ENCODE measurements at places on chromosomes 16 and 17.

DNA sequence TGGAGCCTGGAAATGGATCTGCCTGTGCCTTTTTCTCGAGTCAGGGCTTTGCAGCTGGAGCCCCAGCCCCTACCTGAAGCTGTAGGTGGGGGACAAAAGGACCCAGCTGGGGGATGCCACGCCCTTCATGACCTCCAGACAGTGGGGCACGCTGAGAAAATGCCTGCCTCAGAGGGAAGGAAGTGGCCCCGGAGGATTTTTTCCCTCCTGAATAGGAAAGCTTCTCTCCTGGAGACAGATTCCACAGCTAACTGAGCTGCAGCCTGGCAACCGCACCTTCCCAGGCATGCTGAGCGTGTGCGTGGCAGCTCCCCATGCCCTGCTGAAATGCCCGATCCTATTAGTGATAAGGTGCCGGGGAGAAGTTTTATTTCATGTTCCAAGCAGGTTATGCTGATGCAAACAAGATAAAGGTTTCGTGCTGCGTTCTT is 58.0 kb downstream of the AIPL1 start:
- DNase-seq: no peak

- no peak for DNase-seq
These were observed 424 bp upstream of the NUBP1 start for GRCh38 chr16:10743227-10743609.

- DNase-seq: no peak
These were observed 6.1 kb downstream of the DNAI2 start for GRCh38 chr17:74280093-74280513.

GRCh38 chr17:17621254-17621653 is 29.7 kb upstream of the PEMT start:
- no peak for DNase-seq

- no peak for DNase-seq
These were observed 77.6 kb upstream of the TNRC6C start for GRCh38 chr17:77880711-77881450.

- no peak for DNase-seq
These were observed 10.8 kb downstream of the C16orf90 start for GRCh38 chr16:3484318-3485096.

DNA sequence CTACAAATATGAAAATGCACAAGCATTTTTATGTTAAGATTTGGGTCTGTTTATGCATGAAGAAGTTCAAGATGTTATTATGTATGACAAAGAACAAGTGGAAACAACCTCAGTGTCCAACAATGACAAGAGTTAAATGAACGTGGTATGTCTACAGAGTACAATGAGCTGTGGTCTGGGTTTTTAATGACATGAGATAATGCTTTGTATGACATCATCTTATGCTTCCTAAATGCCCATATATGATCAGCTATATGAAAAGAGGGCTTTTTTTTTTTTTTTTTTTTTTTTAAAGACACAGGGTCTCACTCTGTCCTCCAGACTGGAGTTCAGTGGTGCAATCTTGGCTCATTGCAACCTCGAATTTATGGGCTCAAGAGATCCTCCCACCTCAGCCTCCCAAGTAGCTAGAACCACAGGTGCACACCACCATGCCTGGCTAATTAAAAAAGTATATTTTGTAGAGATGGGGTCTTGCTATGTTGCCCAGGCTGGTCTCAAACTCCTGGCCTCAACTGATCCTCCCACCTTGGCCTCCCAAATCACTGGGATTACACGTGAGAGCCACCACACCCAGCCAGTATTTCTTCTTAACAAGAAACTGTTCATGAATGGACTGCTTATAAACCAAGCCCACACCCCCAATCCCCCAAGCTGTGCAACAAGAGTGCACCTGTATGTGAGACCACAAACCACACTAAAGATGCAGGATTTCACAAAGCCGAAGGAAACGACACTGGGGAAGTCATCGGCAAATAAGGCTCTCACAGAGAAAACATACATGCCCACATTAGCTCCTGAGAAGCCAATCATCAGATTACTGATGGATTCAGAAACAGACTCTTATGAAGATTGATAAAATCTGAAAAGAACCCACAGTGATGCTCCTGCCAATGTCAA is 114.5 kb downstream of the CPPED1 start:
- no peak for DNase-seq

DNA sequence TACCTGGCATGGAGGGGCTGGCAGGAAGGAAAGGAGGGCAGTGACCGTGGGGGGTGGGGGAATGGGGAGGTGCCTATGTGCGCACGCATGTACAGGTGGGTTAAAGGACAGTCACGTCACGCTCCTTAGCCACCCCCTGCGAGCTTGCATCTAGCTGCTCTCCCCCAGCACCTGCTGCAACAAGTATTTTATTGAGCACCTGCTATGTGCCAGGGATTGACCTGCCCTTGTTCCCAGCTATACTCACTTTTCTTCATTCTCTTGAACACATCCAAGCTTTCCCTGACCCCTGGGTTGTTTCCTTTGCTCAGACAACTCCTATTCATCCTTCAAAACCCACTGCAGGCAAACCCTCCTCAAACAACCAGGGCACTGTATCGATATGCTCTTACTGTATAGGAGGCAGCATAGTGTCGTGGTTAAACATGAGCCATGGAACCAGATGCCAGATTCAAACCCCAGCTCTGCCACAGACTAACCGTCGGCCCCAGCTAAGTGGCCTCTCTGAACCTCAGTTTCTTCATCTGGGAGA is 155.2 kb upstream of the CIBAR2 start:
- DNase-seq: no peak

- no peak for DNase-seq
These were observed 6.5 kb downstream of the SLC5A11 start for GRCh38 chr16:24852281-24852721.

DNA sequence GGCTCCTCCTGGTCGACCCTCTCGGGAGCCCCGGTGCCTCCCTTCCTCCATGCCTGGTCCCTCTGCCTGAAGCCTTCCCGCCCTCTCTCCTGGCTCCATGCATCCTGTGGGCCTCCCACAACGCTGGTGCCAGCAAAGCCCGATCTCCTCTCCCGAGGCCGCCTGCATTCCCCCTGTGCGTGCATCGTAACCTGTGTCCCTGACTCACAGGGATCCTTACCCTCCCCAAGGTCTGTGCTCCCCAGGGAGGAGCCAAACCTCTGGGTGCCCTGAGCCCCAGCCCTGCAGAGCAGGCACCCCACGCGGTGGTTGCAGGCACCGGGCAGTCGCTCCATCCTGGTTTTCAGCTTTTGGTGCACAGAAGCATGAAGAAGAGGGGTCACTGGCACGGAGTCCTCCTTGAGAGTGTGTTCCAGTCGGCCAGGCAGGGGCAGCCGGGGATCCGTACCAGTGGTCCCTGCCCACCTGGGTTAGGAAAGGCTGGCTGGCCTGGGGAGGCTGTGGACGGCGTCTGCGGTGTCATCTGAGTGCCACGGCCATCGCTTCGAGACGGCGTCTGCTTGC is 1.8 kb upstream of the ENPP7 start:
- DNase-seq: no peak

- DNase-seq: no peak
These were observed 25.6 kb upstream of the RMI2 start for GRCh38 chr16:11319529-11320146.

GRCh38 chr16:11759163-11759834 is 16.6 kb upstream of the TXNDC11 start:
- DNase-seq: no peak

DNA sequence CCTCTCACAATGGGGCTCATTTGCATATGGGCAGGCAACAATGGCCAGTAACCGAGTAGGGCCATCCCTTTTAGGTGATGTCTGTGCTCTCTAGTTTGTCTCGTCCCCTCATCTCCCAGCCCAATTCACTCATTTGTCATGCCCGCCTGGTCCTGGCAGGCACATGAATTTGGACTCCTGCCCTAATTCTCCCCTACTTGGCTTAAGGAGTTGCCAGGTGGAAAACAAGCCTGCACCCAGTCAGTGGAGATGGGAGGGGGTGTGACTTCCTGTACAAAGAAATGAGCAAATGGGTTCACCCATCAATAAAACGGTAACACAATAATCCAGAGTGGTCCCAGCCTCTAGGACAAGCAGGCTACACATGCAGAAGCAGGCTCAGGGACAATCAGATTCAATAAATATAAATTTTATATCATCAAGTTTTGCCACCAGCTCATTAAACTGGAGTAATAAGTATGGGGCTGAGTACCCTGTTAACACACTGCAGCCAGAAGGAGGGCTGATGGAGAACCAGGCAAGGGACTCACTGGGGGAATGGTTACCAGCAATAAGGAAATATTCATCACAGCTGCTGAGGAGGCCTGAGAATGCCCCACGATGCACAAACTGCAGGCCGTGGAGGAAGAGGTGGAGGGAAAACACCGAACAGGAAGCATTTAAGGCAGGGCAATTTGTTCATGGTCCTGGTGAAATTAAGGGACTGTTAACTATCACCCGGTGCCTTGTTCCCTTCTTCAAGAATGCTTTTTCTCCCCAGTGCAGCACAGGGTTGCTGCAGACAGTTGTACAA is 84.4 kb upstream of the GPRC5B start:
- DNase-seq: no peak

DNA sequence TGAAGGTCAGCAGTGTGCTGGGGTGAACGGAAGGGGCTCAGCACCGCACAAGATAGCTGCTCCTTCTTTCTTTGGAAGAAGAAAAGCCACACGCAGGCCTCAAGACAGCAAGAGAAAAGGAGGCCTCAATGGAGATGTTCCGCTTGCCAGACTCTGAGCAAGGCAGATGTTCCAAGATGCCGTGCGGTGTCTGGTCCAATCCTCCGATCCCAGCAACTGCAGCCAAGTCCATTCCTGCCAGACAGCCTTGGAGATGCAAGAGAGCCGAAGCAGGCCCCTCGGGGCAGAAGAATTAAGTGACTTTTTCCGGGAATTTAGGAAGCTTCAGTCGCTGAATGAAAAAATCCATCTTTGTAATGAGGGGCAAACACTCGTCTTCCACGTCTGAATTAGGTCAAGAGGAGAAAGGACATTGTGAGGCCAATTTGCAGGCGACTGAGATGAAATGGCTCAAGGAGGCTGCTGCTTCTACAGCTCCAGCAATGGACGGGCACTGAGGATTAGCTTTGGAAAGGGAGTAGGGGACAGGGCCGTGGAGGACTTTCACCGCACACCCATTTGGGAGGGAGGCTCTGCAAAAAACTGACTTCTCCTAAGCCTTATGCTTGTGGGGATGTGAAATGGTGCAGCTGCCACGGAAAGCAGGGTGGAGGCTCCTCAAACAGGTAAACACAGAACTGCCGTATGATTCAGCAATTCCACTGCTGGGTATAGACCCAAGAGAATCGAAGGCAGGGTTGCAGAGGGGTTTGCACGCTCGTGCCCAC is 44.7 kb downstream of the RPH3AL start:
- DNase-seq: no peak

DNA sequence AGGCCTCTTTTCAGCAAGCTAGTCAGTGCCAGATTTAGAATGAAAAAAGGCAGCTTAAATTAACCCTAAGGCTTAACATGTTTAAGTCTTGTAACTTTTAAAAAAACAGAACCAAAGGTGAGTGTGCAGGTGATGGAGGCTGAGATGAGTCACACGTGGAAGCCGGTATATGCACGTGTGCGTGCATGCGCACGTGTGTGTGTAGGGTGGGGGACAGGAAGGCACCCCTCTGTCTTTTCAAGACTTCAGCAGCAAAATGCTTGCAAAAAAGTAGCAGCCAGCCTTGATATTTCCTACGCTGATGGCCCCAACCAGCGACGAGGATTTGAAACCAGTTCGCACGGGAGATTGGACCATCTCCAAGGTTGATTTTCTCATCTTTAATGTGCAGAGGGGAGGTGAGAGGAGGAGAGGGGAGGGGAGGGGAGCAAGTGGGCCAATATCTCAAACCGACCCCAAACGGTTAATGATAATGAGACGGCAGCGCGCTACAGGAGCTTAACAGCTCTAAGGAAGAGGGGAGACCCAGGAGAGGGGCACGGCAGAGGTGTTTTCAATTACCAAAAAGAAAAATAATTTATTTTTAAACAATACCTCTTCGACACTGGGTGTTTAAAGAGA is 154.7 kb downstream of the ZNF423 start:
- no peak for DNase-seq

- no peak for DNase-seq
These were observed 75.6 kb downstream of the MGAT5B start for GRCh38 chr17:76943781-76944213.

- no peak for DNase-seq
These were observed 6.2 kb downstream of the BECN1 start for GRCh38 chr17:42817866-42818265.

DNA sequence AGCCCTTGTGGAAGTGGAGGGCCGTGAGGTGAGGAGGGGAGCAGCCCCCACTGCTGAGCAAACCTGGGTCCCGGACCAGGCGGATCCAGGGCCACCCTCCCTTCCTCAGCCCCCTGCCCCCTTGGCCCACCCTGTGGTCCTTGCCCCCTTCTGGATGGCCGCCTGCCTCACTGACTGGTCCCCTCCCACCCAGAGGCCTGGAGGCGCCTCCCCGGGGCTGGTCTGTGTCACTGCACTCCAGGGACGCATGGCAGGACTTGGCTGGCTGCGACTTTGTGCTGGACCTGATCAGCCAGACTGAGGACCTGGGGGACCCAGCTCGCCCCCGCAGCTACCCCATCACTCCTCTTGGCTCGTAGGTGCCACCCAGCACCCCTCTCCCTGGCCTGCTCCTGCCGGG is 19.2 kb upstream of the SMIM5 start:
- DNase-seq: no peak

- peak; percentile 58 for DNase-seq
These were observed 146.8 kb downstream of the SEC14L1 start for GRCh38 chr17:77287432-77288068.

- no peak for DNase-seq
These were observed 13.2 kb upstream of the VPS35L start for GRCh38 chr16:19542138-19542821.

DNA sequence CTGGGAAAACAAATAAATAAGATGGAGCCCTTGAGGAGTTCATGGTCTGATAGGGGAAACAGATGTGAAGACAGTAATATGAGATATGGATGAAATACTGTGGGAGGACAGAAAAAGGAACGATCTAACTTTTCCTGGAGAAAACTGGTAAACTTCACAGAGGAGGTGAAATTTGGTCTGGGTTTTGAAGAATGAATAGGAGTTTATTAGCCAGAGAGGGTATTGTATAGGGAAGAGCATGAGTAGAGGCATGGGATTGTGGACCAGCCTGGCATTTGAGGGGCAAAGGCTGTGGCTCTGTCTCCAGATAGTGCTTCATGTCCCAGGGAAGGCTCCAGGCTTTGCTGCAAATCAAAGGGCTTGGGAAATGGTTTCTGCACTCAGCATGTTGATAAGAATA is 1.6 kb downstream of the LPO start:
- DNase-seq: no peak

DNA sequence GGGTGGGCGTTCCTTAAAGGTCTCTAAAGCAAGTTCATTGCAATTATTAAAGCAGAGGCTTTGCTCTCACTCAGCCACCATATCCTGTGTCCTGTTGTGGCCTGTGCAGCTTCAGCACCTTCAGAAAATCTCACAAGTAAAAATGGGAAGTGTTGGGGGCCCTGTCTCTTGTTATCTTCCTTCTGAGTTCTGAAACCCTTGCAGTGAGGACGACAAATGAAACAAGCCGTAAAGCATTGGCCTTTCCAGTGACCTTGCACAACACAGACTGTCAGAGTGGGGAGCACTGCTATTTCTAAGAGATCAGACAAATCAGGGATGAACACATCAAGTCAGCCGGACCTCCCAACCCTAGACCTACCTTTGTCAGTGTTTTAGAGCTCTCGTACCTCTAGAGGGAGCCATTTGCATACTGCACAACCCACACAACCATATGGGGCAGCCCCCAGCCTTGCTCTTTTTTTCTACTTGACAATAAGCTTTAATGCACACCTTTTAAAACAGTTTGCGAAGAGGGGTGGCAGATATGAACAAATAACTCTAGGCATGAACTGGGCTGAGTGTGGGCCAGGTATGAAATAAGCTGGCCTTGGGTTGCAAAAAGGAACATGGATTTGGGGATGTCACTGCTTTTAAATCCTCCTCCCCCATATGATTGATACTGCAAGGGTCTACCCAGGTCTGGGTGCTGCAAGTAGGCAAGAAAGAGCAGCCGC is 89.8 kb downstream of the KATNIP start:
- DNase-seq: peak; percentile 17

Measured in kidney glomerular epithelial cell (primary cell).